Left colon (tissue), 2 donors: ENCODE measurements at places on chromosomes 4 and X. TPM values are rescaled to one million over a fixed set of nuclear protein-coding genes. Genes with fewer than 3 reads are reported as not detected.

The CNGA1 gene
- total RNA-seq, result 11.5 TPM

The GYPB gene
- not detected for total RNA-seq

The ELF2 gene
- total RNA-seq, result 32.6 TPM

The NUDT10 gene
- total RNA-seq, result not detected

The ARX gene
- total RNA-seq, result 0.34 TPM

The SCRG1 gene
- total RNA-seq, result 0.42 TPM

The ZIC3 gene
- total RNA-seq, result not detected

The SMIM31 gene
- 31.9 TPM for total RNA-seq

The FGD1 gene
- 2.9 TPM for total RNA-seq

The ANAPC4 gene
- 26.4 TPM for total RNA-seq

The CSN1S1 gene
- total RNA-seq, result not detected

The ASB12 gene
- 0.34 TPM for total RNA-seq

DNA sequence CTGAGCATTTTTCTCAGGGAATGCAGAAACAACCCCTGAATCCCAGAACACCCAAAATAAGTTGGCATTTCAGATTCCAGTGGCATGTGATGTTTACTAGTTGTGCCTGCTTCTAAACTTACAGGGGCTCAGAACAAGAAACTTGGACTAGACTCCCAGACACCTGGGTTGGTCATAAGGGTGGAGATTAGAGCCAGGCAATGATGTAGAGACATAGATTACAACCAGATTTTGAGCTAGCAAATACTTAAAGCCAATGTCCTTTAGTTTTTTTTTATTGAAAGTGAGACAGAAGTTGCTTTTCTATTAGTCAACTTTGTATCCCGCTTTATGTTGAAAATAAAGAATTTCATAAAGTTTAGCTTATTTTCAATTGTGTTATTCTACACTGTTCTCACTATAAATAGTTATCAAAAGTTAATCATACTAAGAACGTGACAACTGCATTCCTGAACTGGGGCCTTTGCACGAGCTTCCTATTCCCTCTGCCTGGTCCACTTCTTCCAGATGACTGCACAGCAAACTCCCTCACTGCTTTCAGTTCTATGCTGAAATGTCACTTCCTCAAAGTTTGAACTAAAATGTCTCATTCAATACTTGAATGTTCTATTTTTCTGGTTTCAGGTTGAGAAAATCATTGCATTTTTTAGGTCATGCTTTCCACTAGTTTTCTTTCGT lies 224.7 kb upstream of the PPP1R2C start:
- DNase-seq, result no peak

- no peak for DNase-seq
Measured at GRCh38 chrX:72142794-72143608, 11.3 kb upstream of the RTL5 start.

GRCh38 chr4:160835789-160836188 lies 1328.0 kb downstream of the FSTL5 start:
- DNase-seq, result no peak

- no peak for DNase-seq
Measured at GRCh38 chrX:41785685-41786084, 61.7 kb downstream of the GPR82 start.

DNA sequence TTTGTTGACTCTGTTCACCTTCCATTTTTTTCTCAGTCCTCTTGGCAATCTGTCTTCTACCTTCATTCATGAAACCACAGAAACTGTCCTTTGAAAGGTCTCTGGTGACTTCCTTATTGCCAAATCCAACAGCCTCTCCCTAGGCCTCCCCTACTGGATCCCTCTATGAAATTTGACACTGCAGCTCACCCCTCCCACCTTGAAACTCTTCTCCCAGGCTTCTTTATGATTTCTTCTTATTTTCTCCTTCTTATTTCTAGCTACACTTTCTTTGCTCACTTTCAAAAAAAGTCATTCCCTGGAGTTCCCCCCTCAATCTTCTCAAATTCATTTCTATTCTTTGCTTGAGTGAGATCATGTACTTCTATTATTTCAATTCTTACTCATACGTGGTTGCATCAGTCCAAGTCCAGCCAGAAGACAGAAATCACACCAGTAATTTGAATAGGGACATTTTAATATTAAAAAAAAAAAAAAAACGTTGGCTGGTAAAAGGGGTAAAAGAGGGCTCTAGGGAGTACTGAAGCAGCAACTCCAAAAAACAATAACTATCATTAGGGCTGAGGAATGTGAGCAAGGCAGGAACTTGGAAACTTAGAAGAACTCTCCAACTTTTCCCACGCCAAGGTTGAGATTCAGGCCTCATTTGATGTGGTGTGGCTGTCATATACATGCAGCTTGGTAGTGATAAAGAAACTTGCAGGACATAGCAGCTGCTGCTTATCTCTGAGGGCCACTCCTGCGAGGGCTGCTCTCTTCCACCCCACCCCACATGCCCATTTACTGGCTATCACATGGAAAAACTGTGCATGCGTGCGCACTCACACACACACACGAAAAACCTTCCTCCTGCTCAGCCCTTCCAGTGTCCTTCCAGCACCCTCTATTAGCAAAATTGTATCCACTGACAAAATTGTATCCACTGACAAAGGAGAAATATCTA lies 169.8 kb upstream of the GALNT7 start:
- no peak for DNase-seq

DNA sequence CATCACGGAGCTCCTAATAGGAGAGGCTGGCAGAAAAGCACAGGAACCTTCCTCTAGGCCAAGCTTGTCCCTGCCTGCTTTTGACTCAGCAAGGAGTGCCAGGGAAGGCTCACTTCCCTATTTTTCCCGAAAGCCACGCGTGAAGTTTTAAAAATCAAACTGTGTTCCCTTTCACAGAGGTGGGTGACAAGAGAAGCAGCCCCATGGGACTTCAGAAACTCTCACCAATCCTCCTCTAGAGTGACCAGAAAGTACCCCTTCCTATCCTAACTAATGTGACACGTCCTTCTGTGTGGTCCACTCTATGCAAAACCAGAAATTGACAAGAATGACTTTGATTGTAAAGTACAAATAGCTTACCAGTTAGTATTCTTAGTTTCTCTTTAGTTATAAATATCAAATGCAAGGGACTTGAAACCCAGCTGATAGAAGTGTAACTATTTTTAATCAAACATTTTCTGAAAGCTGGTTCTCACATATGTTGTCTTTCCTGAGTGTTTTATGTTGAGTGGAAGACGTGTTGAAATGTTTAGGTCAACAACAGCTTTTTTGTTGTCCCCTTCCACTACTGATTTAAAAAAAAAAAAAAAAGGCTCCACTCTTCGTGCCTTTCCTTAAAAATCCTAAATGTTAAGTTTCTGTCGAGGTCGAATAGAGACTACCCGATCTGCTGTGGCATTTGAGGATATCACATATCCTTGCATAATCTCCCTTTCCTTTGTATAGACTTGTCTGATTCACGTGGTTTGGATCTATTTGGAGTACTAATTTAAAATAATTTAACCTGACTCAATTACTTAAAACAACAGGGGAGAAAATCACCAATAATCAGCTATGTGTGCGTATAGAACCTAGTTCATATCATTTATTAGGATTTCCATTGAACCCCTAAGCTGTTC lies 42.1 kb downstream of the NFKB1 start:
- no peak for DNase-seq

DNA sequence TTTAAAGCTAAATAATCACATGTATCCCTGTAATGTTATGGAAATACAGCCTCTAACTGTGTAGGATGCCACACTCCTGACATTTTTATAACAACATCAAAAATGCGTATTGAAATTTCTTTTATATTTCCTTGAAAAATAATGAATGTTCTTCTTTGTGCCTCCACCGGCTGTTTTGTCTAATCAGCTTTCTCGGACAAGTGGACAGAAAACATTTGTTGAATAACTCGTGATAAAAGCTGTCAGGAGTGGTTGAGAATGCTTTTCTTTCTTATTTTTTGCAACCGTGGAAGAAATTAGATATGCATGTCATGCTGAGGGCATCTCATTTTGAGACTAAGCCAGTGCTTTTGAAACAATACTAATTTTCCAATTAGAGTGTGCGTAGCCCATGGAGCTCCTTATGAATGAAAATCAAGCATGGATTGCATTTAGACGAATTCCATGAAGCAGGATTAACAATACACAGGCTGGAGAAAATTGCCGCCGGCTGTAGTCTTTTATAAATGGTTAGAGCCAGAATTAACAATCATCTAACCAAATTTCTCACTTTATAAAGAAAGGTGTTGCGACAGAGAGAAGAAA lies 614.5 kb upstream of the LCORL start:
- DNase-seq, result no peak

DNA sequence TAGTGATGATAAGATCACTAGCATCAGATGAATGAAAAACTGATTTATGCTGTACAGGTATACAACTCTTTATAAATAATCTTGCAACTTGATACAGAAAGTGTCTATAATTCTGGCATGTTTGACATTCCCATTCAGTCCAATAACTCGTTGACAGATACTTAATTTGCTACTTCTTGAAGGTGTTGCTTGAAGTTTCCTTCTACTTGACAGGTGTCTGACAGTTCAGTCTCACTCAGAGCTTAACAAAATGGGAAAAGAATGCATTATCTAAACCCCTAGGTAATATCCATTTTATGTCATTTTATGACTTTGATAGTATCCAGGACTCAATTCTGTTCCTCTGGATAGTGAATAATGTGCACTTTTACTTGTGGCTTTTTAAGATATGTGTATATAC lies 508.9 kb downstream of the GRID2 start:
- no peak for DNase-seq

DNA sequence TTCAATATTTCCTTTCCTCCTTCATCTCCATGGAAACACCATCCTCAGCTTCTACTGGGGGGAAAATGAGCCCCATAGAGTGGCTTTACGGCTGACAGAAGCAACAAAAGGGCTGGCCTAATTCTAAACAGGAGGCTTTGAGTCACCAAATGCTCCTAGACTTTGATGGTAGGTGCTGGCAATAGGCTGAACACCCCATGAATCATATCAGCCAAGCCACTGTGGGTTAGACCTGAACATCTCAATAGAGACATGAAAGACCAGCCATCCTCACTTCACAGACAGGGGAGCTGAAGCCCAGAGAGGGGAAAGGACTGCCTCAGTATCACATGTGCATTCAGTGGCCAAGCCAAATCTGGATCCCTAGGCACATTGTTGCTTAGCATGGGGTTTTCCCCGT lies 107.6 kb downstream of the AMER1 start:
- no peak for DNase-seq

- no peak for DNase-seq
Measured at GRCh38 chr4:114980932-114981708, 132.3 kb downstream of the NDST4 start.

GRCh38 chrX:37644381-37645305 lies 40.9 kb upstream of the XK start:
- DNase-seq, result no peak

DNA sequence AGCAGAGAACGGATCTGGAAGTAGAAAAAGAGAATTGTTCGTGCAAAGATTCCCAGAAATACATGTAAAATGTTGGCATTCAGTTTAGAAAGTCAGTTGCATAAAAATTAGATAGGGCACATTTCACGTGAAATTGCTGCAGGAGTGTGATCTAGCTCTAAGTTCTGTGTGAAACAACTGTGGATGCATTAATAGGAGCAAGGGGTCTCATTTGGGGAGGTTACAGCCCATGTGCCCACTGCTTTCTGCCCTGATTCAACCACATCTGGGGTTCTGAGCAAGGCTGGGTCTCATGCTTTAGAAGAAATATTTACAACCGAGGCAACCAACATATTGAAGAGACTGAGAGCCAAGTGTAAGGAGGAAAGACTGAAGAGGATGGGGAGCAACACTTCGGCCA lies 639.0 kb downstream of the BCOR start:
- no peak for DNase-seq

DNA sequence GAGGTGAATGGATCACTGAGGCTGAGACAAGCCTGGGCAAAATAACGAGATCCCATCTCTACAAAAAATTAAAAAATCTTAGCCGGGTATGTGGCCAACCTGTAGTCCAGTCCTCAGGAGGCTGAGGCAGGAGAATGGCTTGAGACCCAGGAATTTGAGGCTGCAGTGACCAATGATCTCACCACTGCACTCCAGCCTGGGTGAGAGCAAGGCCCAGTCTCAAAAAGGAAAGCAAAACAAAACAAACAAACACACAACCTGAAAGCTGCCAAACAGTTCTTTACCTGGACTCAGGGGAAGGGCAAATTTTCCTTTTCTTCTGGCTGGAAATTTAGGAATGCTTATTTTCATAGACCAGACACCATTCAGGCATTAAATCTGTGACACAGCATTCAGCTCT lies 163.1 kb upstream of the FAT1 start:
- DNase-seq, result no peak

DNA sequence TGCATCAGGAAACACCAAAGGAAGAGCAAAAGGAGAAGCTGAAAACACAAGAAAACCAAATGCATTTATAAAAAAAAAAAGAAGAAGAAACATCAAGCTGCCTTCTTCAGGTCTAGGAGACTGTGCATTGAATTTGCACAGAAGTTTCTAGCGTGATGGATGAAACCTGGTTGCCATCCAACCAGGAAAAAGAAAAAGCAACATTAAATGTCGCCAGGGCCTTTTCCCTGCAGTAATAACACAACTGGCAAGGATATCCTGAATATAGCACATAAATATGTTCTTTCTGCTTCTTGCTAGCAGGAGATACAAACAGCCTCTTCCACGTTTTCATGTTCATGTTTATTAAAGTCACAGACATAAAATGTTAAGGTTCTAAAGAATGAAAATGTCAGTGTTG lies 60.8 kb upstream of the ZFP42 start:
- no peak for DNase-seq

DNA sequence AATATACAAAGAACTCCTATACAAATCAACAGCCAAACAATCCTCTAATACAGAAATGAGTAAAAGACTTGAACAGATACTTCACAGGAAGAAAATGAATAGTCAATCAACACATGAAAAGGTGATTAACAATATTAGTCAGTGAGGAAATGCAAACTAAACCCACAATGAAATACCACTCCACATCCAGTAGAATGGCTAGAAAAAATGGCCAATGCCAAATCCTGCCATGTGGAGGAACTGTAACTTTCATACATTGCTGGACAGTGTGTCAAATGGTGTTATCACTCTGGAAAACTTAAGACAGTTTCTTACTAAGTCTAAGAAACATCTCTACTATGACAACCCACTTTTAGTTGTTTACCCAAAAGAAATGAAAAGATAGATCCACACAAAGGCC lies 59.5 kb downstream of the NSG1 start:
- no peak for DNase-seq

- DNase-seq, result no peak
Measured at GRCh38 chrX:134752981-134753717, 94.9 kb upstream of the PLAC1 start.

DNA sequence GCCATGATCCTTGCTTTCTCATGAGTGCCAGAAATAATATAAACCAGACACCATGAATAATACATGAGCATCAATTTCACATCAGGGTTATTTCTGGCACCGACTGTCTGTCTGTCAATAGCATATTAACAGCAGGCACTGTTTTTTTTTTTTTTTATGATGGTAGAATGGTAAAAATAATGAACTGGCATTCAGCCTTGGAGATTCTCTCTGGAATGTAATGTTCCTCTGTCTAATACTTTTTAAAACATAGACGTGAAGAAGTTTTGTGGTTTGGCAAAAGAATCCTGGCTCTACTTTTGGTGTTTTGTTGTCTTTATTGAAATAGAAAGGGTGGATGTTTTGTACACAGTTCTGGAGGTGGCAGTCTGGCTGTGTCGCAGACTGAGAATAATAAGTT lies 874.6 kb upstream of the PRKX start:
- no peak for DNase-seq
